Activated T-helper 2 cell treated with anti-CD3 and anti-CD28 coated beads, Interferon-gamma antibody, Interleukin-2, Interleukin-4, amounts not matched to agents 10 μg/mL and 5 μg/mL and 100 μg/mL, durations not matched to agents 14 hours and 24 hours and 36 hours (primary cell): ENCODE measurements at places on chromosomes 11 and 22. TPM values are rescaled to one million over a fixed set of nuclear protein-coding genes. Genes with fewer than 3 reads are reported as not detected.

- no peak for DNase-seq
- H3K4me3 ChIP-seq, result no peak overlapping the region
- no peak overlapping the region for H3K27ac ChIP-seq
- peaks cover 9% of the 10 kb centered on the region for H3K4me1 ChIP-seq
Observed at GRCh38 chr11:32659672-32660071, 76.0 kb downstream of the EIF3M start.

DNA sequence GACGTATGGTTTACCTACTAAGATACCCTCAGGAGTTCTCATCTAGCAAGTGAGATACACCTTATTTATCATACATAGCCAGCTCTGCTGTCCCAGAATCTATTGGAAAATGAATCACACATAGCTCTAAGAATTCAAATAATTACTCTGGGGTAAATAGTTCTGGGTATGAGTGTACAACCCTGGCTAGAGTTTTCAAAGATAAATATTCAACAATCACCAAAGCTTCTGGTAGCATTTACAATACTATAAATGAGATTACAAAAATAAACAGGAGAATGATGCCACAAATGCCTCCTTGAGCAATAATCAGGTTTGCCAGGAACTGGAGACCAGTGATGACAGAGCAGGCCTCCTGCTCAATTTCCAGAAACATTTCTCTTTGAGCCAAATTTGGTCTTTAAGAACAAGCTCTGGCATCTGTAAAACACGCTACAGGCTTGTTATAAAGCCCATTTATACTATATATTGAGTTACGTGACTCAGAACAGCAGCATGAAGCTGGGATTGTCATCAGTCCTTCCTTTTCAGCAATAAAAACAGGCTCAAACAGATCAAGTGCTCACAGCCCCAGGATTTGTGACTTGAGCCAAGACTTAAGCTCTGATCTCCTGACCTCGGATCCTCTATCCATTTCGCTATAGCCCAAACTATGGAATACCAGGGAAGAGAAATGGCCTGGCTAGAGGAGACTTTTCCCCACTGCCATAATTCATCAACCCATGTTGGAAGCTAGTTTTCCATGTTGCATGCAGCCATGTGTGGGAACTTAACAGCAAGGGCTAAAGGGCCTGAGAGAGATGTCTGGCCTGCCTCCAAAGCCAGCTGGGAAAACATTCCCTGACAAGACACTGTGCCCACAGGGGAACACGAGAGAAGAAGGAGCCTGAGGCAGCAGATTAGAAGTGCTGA lies 19.7 kb downstream of the RAB30 start:
- H3K36me3 ChIP-seq, result peaks cover 40% of the 10 kb centered on the region
- no peaks in the 10 kb centered on the region for H3K27me3 ChIP-seq
- no peak for DNase-seq
- peaks cover 63% of the 10 kb centered on the region for H3K4me1 ChIP-seq

- peaks cover 6% of the 10 kb centered on the region for H3K4me1 ChIP-seq
- H3K4me3 ChIP-seq, result no peak overlapping the region
- peaks cover 37% of the 10 kb centered on the region for H3K27me3 ChIP-seq
Observed at GRCh38 chr11:47188259-47188658, 2.0 kb upstream of the PACSIN3 start.

GRCh38 chr22:22867996-22868715 lies 19.5 kb upstream of the IGLL5 start:
- no peaks in the 10 kb centered on the region for H3K36me3 ChIP-seq
- peaks cover 46% of the 10 kb centered on the region for H3K27me3 ChIP-seq
- peaks cover 28% of the 10 kb centered on the region for H3K4me1 ChIP-seq
- no peak overlapping the region for H3K27ac ChIP-seq
- H3K4me3 ChIP-seq, result no peak overlapping the region

TNRC6B gene
- 28.0 and 34.1 TPM in 2 replicates for total RNA-seq
